ENCODE measurements at places on chromosomes 6 and 20.

DNA sequence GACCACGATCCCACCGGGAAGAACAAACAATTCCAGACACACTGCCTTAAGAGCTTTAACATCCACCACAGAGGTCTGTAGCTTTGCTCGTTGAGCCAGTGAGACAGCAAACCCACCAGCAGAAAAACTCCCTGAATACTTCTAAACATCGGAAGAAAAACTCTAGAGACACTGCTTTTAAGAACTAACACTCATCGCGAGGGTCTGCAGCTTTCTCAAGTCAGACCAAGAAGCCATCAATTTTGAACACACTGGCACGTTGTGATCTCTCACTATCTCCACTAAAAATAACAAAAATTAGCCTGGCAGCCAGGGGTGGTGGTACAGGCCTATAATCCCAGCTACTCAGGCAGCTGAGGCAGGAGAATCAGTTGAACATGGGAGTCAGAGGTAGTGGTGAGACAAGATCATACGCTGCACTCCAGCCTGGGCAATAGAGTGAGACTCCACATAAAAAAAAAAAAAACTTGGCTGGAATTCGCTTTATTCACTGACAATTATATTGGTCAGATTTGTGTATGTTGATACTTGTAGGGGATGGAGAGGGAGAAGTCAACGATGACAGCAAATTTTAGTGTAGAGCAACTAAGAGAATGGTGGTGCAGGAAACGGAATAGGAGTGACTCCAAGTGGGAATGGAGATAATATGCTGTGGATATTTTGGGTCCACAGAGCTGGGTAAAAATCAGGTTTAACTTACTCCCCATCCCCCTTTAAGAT lies 860 bp upstream of the TMEM14C start:
- DNase-seq, result no peak

GRCh38 chr20:50194422-50194830 lies 3.8 kb downstream of the CEBPB start:
- DNase-seq, result no peak

DNA sequence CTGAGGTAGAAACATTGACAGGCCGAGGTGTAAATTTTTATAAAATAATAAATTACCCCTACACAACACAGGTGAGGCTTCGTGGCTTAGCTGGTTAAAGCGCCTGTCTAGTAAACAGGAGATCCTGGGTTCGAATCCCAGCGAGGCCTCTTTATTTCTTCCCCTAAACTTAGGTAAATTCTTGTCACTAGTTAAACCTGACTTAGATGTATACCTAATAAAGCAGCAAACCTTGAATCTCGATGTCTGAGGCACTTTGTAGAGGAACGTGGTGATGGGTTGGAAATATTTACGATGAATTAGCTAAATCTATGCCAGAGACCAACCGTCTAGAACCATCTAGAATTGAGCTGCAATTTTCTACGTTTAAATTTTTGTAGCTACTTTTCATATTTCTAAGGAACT lies 185.6 kb downstream of the OR2B2 start:
- no peak for DNase-seq

DNA sequence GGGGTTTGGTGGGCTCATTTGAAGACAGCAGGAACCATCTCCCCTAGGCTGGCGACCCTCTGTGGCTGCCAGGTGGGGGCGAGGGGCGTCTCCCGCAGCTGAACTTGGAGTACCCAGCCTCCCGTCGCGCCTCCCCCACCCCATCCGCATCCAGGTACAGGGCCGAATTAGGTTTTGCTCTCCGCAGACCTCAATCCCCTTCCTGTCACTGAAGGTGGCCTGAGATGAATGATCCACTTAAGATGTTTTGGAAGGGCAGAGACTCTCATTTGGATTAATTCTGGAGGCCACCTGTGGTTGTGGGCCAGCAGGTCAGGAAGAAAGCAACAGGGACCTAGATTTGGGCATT lies 493 bp downstream of the CD83 start:
- DNase-seq, result no peak

DNA sequence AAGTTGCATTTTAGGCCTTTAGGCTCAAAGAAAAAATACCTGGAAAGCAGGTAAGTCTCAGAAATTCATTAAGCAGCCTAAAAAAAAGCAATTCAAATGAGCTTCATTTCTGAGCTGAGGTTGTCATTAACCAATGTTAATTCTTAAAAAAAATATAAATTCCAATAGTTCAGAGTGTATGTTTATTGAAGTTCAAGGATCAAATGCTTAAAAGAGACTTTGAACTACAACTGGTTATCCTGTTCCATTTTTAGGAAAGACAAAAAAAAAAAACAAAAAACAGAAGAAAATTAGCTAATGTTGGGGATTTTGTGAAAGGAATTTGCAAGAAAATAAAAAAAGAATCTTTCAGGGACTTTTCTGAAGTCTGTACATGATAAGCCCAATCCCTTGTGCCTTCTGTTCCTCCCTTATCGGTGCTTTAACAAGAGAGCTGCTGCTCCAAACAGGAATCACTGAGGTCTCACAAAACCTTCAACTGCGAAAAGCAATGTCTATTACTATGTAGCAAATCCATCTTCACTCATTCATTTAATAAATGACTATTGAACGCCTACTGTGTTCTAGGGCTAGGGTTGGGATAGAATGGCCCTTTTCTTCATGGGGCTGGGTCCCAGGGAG lies 90.3 kb downstream of the FOXF2 start:
- no peak for DNase-seq

DNA sequence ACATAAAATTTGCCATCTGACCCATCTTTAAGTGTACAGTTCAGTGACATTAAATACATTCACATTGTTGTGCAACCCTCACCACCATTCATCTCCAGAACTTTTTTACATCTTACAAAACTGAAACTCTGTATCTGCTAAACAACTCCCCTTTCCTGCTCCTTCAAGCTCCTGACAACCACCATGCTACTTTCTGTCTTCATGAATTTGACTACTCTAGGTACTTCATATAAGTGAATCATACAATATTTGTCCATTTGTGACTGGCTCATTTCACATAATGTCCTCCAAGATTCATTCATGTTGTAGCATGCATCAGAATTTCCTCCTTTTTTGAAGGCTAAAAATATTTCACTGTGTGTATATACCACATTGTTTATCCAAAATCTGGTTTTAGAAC lies 86.9 kb upstream of the SMLR1 start:
- no peak for DNase-seq

- DNase-seq, result no peak
These were observed 4.2 kb downstream of the AHI1 start for GRCh38 chr6:135493218-135493961.

GRCh38 chr6:146901940-146902816 lies 302.0 kb upstream of the STXBP5 start:
- no peak for DNase-seq

- DNase-seq, result no peak
These were observed 248.7 kb upstream of the ASCC3 start for GRCh38 chr6:101129851-101130250.

- DNase-seq, result no peak
These were observed 493.1 kb upstream of the MAP3K7 start for GRCh38 chr6:91079969-91080368.

DNA sequence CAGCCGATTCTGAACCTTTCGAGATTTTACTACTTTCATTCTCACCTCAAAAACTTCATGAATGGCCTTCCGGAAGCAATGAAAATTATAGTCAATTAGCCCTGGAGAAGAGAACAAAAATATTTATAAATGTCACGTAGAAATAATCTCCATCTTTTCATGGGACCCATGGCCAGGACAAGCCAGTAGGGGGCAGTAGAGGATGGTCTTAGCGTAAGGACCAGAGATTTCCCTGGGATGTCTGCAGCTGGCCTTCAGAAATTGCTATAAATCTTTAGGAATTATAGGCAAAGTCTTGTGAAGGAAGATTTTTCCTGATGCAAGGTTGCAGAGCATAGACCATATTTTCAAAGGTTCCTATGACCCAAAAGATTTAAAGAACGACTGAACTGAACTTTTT lies 15.6 kb upstream of the UBE2J1 start:
- peak; percentile 42 for DNase-seq

GRCh38 chr6:116695401-116695800 lies 14.4 kb downstream of the KPNA5 start:
- DNase-seq, result no peak

- no peak for DNase-seq
These were observed 1.2 kb upstream of the WRNIP1 start for GRCh38 chr6:2763876-2764540.

DNA sequence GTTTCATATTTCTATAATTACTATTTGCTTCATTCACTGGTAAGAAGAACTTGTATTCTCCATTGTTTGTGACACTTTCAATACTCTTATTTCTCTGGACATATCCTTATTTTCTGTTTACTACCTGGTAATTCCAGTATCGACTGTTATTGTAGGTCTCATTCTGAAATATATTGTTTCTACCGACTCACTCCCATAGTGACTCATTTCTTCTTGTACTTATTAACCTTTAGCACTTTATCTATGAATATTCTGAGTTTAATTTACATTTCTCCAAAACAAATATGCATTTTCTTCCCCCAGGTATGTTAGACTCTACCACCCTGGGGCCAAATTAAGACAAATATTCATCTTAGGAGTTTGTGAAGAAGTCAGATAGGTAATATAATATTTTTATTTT lies 164.5 kb upstream of the BTBD3 start:
- DNase-seq, result no peak

- no peak for DNase-seq
These were observed 4.6 kb downstream of the DACT2 start for GRCh38 chr6:168314948-168315347.

- no peak for DNase-seq
These were observed 197.1 kb downstream of the CDH4 start for GRCh38 chr20:61449057-61449609.

GRCh38 chr20:37759052-37759553 lies 65.3 kb downstream of the CTNNBL1 start:
- no peak for DNase-seq

DNA sequence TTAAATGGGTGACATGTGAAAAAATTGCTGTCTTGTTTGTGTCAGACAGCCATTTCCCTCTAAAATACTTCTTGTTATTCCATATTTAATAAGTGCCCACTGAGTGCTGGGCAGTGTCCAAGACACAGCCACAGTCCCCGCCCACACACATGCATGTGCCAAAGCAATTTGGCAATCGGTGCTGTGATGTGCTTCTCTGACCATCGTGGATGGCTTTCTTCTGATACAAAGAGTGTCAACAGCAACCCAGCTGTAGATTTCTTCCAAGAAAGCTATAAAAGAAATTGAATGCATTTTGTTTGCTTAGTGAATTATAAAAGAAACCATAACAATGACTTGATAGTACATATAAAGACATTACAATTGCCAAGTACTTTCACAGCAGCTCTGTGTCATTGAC lies 140.5 kb upstream of the ATXN1 start:
- no peak for DNase-seq

DNA sequence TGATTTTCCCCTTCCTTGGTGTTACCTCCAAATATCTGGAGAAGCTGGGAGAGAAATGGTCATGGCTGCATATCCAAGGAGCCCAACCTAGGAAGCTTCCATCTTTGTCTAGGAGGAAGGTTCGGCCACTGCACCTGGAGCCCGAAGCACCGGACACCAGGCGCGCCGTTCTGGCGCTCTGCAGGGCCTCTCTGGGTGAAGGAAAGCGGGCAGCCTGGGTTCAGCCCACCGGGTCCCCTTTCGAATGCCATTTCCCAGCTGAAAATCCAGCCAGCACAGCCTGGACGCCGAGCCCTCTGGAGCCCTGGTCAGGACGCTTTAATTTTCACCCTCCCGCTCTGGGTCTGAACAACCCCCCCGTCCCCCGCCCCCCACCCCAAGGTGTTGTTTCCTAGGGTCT lies 1.2 kb downstream of the LINC00237 start:
- no peak for DNase-seq

- DNase-seq, result no peak
These were observed 91.9 kb upstream of the TSHZ2 start for GRCh38 chr20:52880259-52880658.

DNA sequence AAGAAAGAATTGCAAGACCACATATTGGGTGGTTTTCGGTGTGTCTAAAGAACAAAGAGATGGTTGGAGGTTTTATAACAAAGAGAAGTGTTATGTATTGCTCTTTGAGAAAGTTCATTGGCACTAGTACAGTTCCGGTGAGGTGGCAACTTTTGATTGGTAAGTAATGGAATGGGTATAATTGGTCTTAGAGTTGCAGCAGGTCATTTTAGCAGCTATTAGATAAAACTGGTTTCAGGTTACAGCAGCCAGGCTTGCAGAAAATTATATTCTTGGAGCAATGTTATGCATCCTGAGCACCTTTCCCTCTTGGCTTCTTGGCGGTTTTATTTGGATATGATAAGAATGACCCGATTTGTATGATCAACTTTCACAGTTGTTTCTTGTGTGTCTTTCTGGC lies 12.3 kb upstream of the SSTR4 start:
- DNase-seq, result no peak

GRCh38 chr6:55131616-55132015 lies 42.7 kb upstream of the HCRTR2 start:
- no peak for DNase-seq

GRCh38 chr6:12265791-12266190 lies 24.4 kb upstream of the EDN1 start:
- DNase-seq, result no peak

- DNase-seq, result no peak
These were observed 13.8 kb downstream of the BMP7 start for GRCh38 chr20:57252559-57253162.

DNA sequence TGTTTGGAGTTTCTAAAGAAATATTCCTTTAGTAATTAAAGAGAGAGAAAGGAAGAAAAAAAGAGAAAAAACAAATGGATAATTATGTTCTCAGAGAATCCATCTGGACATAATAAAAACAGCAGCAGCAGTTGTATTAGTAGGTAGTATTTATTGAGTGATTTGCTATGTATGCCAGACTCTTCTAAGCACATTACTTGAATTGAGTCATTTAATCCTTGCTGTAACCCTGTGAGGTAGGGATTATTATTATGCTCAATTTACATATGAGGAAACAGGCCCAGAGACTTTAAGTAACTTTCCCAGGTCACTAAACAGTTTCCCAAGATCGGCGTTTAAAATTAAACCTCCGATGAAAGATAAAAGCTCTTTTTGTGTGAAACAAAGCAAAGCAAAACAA lies 238.8 kb downstream of the TSHZ2 start:
- DNase-seq, result no peak

GRCh38 chr20:50222309-50223038 lies 31.8 kb downstream of the CEBPB start:
- DNase-seq, result no peak

DNA sequence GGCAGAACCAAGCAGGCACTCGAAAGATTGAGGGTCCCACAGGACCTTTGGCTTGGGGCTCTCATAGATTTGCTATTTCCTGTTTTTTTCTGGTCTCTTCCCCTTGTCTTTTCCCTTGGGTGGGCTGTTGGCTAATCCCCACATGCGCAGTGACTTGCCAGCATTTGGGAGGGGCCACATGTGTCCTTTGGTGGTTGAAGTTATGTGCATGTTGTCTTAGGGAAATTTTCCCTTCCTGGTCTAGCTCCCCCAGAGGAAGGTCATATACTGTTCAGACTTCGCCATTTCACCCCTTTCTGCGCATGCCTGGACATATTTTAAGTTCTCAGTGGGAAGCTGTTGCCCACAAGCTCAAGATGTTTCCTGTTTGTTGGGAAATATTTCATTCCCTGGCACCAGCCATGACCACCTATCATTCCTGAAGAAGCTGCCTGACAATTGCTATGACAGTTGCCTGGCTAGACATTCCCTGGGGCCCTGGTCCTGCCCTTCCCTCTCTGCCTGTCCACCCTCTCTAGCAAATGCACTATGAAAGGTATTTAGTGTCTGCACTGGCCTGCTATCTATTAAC lies 156.2 kb upstream of the THBS2 start:
- no peak for DNase-seq
